ENCODE measurements at places on chromosomes 7 and 10.

- DNase-seq: no peak
These were observed 643.7 kb downstream of the INHBA start for GRCh38 chr7:41058986-41059741.

- DNase-seq: no peak
These were observed 13.1 kb downstream of the FXYD4 start for GRCh38 chr10:43384252-43385221.

DNA sequence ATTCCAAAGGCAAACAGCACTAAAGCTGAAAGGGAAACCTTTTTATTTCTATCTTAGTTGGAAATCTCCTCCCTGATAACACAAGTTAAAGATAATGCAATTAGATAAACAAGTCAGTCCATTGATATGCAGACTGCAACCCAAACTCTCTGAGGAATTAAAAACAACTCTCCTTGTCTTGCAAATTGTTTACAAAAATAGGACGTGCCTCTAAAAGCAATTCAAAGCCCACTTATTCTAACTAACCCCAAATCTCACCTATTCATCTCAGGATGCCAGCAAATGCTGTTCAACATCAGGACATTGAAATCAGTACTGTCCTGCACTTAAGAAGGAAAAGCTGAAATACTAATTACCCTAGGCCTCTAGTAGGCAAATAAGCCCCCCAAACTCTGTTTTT lies 12.8 kb downstream of the SHTN1 start:
- DNase-seq: no peak

GRCh38 chr10:120486671-120487205 lies 29.7 kb downstream of the PLPP4 start:
- no peak for DNase-seq

- DNase-seq: no peak
These were observed 119.4 kb upstream of the NRBF2 start for GRCh38 chr10:63013755-63014154.

DNA sequence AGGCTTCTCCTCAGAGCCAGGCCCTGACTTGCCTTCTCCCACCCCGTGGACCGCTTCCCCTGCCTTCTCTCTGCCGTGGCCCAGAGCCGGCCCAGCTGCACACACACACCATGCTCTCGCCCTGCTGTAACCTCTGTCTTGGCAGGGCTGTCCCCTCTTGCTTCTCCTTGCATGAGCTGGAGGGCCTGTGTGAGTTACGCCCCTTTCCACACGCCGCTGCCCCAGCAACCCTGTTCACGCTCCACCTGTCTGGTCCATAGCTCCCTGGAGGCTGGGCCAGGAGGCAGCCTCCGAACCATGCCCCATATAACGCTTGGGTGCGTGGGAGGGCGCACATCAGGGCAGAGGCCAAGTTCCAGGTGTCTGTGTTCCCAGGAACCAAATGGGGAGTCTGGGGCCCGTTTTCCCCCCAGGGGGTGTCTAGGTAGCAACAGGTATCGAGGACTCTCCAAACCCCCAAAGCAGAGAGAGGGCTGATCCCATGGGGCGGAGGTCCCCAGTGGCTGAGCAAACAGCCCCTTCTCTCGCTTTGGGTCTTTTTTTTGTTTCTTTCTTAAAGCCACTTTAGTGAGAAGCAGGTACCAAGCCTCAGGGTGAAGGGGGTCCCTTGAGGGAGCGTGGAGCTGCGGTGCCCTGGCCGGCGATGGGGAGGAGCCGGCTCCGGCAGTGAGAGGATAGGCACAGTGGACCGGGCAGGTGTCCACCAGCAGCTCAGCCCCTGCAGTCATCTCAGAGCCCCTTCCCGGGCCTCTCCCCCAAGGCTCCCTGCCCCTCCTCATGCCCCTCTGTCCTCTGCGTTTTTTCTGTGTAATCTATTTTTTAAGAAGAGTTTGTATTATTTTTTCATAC lies 38.0 kb downstream of the LIMK1 start:
- no peak for DNase-seq

GRCh38 chr10:84158550-84158949 lies 15.1 kb upstream of the GPR15LG start:
- no peak for DNase-seq

- no peak for DNase-seq
These were observed 61.7 kb upstream of the ITGA8 start for GRCh38 chr10:15781381-15781960.

GRCh38 chr7:142896741-142897379 lies 11.3 kb upstream of the TRPV6 start:
- DNase-seq: no peak

GRCh38 chr7:140778975-140779374 lies 82.5 kb downstream of the NDUFB2 start:
- peak; percentile 16 for DNase-seq

GRCh38 chr7:143381427-143382125 lies 431 bp downstream of the ZYX start:
- DNase-seq: peak; percentile 75

- no peak for DNase-seq
These were observed 942.5 kb upstream of the ZWINT start for GRCh38 chr10:57303566-57303965.

DNA sequence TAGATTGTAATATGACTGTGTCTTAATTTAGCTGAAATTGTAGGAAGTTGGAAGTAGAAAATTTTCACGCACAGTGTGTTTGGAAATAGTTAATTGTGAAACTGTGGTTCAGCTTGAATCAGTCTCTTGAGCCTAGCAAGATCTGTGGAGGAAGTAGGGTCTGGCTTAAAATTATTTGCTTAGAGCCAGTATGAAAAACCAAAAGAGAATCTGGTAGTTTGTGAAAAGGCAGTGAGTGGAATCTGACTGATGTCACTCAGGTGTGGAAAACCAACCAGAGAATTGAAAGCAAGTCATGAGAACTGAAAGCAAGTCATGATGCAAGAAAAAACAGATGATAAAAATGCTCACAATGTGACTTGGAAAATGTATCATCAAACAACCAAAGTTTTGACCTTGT lies 11.5 kb downstream of the LIPJ start:
- no peak for DNase-seq

DNA sequence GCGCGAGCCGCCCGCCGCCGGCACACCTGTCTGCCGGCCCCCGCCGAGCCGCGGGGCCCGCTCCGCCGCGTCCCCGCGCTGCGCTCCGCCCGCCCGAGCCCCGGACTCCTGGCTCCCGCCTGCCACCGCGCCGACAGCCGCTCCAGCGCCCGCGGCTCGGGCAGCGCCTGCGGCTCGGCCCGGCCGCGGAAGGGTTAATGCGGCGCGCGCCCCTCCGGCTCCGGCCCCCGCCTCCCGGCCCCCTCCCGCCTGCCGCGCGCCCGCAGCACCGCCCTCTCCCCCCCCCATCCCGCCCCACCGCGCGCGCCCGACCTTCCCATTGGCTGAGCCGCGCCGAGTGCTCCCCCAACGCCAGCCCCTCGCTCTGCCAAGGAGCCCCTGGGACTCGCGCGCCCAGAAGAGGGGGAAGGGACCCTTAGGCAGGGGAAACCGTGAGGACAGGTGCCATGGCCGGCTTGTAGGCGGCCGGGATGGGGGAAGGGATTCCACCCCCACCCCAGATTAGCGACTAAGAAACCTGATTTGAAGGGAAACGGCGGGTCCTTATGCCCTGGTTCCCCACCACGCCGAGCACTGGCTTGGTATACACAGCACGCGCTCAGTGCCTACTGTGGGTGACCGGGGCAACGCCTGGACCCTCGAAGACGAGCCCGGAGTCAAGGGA lies at the start of gene KCNH2:
TSS of gene KCNH2 (minus strand) at position 196 of the 664 bp plus-strand sequence. CDS start 408 bp downstream, outside the sequence.
- DNase-seq: peak; percentile 83

GRCh38 chr7:31000161-31000693 lies 36.5 kb downstream of the GHRHR start:
- DNase-seq: no peak

- DNase-seq: no peak
These were observed 369.6 kb upstream of the VWC2 start for GRCh38 chr7:49403844-49404243.

DNA sequence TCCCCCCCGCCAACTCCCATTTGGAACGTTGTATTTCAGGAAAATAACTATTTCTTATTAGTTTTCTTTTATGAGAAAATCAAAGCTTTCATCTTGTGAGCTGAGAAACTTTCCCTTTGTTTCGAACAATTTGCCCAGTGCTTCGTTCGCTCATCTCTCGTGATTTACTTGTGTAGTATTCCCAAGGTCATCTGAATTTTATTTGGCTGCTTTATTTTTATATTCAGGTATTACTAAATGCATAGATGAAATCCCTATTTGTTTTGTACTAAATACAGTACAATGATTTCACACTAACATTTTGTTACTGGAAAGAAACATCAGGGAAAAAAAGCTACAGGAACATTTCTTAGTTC lies 12.0 kb upstream of the EBLN1 start:
- DNase-seq: peak; percentile 21

GRCh38 chr7:74028321-74028838 lies 407 bp downstream of the ELN start:
- no peak for DNase-seq

GRCh38 chr10:86673827-86674581 lies 5.7 kb downstream of the LDB3 start:
- peak; percentile 24 for DNase-seq

DNA sequence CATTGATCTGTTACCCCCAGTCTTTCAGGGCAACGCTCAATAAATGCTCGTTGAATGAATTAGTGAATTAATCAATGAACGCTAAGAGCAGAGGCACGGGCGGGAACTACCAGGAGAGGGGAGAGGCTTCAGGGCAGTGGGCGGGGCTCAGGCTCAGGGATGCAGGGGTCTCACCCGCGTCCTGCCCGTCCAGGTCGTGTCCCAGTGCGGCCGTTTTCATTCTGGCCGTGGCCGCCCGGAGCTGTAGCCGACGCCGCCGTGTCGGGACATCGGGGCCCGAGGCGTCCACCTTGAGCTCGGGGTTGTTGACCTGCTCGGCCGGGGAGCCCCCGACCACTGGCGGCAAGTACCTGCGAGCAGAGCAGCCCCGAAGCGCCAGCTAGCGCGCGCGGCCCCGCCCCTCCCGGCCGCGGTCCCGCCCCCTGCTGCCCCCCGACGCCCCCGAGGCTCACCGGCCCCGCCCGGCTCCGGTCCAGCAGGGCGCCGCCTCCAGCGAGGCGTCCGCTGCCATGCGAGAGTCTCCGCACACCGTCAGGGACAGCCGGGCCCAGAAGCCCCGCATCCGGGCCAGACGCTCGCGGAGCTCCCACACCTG lies 2.8 kb upstream of the GAL3ST4 start:
- DNase-seq: no peak

- DNase-seq: no peak
These were observed 692.6 kb downstream of the SUGCT start for GRCh38 chr7:40827222-40828085.

DNA sequence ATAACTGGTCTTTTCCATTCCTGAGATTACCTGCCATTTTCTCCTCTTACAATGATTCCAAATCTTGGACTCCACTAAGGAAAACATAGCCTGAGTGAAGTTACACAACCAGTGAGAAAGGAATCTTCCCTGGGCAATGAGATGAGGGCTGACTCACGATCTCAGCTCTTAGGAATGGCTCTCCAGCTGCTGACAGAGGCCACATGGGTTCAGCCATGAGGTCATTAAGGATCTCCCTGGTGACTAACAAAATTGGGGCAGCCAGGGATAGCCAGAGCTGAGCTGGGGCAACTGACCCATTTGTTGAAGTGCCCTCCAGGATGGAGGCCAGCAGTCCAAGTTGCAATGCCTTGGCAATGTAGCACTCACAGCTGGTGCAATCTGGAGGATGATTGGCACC lies 78.7 kb upstream of the MKLN1 start:
- peak; percentile 17 for DNase-seq

DNA sequence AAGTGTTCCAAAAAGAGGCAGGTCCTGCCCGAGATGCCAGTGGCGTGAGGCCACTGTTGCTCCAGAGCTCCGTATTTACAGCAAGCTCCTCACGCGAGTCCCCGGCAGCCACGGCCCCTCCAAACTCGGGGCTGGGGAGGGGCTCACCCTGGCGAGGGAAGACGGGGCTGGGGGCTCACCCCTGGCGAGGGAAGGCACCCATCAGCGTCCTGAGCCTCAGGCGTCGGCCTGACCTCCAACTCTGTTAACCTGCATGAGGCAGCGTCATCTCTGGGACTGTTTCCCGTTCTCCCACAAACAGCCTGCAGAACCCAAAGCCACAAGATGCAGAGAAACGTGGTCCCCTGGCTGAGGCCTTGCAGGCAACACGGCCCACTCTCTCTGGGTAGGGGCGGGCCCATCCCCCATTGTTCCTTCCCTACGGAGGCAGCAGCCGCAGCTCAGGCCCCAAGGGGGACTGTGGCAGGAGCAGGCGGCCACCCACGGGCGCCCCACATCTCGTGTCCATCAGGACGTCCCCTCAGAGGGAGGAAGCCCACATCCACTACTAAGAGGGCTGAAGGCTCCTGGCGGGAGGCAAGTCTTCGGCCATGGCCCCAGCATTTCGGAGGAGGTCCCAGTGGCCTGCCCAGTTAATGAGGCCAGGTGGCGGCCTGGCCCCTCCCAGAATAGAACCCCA lies 4.2 kb upstream of the ADGRA1 start:
- DNase-seq: no peak

- no peak for DNase-seq
These were observed 2.1 kb downstream of the CADPS2 start for GRCh38 chr7:122884186-122884585.

- DNase-seq: peak; percentile 89
These were observed 1.0 kb upstream of the FAM20C start for GRCh38 chr7:191105-191980.

GRCh38 chr7:45657890-45658715 lies 83.9 kb downstream of the ADCY1 start:
- DNase-seq: no peak

DNA sequence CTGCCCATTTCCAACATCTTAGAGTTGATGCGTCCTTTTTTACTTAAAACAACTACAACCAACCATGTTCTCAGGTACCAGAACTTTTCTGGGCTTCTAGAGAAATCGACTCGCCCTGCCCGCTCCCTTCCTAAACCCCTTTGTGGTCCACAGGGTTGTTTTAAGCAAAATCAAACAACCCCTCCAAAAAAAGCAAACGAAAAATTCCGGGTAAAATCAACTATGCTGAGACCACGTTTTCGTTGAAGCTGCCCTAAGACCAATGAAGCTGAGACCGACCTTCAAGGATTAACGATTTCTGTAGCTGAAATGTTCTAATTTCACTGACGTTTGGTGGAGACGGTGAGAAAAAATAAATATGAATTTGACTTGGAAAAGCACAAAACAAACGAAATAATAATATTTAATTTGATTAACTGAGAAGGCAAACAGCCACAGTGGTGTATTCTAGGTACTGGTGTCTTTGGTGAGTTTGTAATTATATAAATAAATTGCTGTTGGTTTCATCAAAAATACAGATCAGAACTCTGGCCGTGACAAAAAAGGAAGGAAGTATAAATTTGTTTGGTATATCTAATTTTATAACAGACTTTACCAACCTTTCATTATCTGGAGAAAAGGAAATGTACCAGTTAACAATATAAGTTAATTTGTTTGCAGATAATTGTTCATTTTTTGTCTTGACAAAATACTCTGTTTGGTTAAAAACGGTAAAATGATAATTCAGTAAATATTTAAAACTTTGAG lies 4.7 kb upstream of the IGF2BP3 start:
- DNase-seq: peak; percentile 60

DNA sequence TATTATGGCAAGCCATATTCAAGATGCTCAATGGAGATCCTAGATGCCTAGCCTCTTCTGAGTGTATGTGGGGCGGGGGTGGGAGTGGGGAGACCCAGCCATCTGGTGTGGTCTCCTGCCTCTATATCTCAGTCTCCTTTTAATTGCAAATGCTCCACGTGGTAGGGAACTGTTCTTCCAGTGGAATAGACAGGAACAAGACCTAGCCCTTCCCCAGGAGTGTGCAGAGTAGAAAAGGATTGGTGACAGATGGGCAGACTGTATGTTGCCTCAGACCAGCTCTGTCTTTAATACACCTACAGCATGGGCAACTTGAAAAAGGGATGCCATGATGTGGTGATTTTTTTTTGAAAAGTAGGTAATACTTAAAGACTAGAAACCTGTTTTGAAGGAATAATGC lies 12.6 kb downstream of the CYP3A5 start:
- DNase-seq: no peak

GRCh38 chr7:82414389-82414788 lies 29.2 kb downstream of the CACNA2D1 start:
- DNase-seq: no peak
